Small intestine (tissue), 16 donors: ENCODE measurements at places on chromosomes 5 and 9.

DNA sequence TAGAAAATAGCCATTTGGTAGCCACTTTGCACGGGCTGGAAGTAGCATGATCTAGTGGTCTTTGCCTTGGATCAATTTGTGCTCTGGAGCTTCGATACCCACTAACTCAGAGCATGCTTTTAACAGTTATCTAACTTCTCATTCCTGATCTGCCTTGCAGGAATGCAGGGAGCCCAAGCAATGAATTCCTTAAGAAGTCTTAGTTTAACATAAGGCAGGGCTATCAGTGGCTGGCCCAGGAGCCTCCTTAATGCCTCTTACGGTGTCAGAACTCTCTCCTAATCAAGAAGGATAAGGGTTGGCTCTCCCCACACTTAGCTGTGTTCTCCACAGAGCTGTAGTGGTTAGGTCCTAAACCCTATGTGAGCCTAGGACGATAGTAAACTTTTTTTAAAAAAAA is 95.8 kb upstream of the TBCA start:
- no peak for DNase-seq

- peak; percentile 46 for DNase-seq
Measured at GRCh38 chr9:107557236-107557990, 67.8 kb upstream of the KLF4 start.

DNA sequence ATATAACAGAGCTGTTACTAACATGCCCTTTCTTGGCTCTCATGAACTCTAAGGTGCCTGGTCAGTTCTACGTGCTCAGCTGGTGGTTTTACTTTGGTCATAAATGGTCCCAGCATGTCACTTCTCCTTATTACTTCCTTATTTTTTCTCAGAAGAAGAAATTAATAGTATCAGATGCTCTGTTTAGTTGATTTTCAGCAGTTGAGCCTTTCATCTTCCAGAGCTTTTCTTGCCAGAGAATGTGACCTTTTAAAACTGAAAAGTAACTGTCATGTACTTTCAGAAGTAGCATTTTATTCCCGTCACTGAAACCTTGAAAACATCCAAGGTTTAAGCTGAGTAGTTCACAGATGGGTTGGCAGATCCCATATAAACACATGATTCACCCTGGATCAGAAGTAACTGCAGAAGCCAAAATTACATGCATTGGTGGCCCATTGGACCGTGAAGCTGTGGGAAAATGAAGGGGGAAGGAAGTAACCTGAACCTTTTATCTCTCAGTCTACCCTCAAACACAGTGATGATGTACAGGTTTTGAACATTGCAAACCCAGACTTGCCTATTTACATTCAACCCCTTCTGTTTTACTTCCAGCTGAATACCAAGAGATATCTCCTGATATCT is 50.5 kb downstream of the HACD4 start:
- DNase-seq: no peak

- DNase-seq: no peak
Measured at GRCh38 chr9:9949978-9950377, 662.8 kb downstream of the PTPRD start.

GRCh38 chr9:136848393-136849037 is 694 bp upstream of the PHPT1 start:
- DNase-seq: peak; percentile 81

DNA sequence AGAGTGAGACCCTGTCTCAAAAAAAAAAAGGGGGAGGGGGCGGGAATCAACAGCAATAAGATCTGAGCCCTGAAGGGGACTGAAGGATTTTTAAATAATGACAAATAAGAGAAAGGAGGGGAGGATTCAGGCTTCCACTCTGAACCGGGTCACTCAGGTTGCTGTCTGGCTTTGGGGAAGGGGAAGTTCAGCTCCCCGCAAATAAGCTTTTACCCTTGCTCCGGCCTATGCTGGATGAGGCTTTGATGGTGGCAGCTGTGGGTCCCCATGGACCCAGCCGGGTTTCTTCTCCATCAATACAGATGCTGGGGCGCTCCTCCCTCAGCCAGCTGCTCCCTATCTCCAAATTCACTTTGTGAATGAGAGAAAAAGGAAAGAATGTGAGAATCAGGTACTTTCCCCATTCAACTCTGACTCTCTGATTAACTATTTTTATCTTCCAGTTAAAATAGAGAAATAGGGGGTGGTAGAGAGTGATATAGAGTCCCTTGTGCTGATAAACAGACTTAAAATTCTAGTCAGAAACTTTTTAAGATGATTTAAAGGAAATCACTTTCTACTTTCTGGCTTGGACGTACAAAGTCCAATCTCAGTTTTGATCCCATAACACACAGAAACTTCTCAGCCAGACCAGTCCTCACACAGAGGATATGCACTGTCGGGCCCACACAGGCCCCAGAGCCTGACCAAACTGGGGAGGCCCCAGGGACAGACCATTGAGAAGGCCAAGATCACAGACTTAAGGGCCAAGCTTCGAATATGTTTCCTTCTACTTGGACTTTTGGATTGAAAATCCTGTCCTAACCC is 39.6 kb downstream of the C5orf15 start:
- no peak for DNase-seq

GRCh38 chr9:127424676-127424999 is 456 bp downstream of the ZNF79 start:
- DNase-seq: peak; percentile 48

GRCh38 chr5:73719632-73720031 is 93.6 kb downstream of the ARHGEF28 start:
- DNase-seq: no peak
